ENCODE measurements at places on chromosomes 12 and 14.

- DNase-seq: no peak
These were observed 12.5 kb upstream of the FIGNL2 start for GRCh38 chr12:51860986-51861385.

DNA sequence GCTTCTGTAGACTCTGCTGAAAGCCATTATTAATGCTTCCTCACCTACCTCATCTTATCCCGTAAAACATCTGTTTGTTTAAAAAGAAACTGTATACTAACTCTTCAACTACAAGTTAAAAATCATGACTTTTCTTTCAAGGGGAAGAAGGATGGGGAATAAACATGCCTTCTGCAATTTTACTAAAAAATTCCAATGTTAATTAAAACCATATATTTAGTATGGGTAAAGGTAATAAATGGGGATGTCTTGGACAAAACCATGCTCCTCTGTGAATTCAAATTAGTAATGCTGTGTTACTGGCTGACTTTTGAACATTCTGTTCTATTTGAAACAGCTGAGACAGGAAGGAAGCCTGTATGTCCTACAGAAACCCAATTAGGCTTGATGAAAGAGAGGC, 311.1 kb upstream of the DIO2 start:
- DNase-seq: no peak

- DNase-seq: no peak
These were observed 80.5 kb downstream of the FBXW8 start for GRCh38 chr12:116990971-116991966.

DNA sequence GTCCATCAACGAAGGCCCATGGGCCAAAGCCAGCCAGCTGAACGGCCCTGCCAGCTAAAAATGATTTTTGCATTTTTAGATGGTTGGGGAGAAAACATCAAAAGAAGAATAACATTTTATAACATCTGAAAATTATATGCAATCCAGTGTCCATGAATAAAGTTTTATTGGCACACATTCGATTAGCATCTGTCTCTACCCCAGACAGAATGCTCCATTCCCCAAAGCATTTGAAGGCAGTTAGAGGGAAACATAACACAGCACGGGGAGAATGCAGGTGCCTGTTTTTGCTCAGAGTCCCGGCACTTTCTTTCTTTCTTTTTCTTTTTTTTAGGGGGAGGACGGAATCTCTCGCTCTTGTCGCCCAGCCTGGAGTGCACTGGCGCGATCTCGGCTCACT, 110.7 kb downstream of the ZNF664 start:
- DNase-seq: no peak

GRCh38 chr14:104863923-104864266, 1.2 kb upstream of the CEP170B start:
- no peak for DNase-seq

DNA sequence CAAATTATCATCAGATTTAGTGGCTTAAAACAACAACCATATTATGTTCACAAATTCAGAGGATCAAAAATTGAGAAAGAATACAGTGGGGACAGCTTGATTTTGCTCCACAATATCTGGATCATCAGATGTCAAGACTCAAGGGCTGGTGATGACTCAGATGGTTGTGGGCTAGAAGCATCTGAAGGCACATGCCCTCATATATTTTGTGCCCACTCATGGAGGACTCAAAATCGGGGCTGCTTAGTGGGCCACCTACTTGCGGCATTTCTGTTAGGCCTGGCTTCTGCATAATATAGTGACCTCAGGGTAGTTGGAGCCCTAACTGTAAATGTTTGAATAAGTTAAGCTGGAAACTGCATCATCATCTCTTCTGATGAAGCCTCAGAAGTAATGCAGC, 584.5 kb downstream of the SLC16A7 start:
- DNase-seq: no peak

- DNase-seq: no peak
These were observed 671.0 kb downstream of the VRK1 start for GRCh38 chr14:97468220-97468619.

- DNase-seq: no peak
These were observed 1.8 kb downstream of the DCN start for GRCh38 chr12:91180582-91181395.

GRCh38 chr14:100568164-100568997, 18.8 kb downstream of the BEGAIN start:
- no peak for DNase-seq

GRCh38 chr12:109010259-109010658, 10.6 kb downstream of the SVOP start:
- DNase-seq: no peak

- DNase-seq: no peak
These were observed 657.5 kb upstream of the TBX3 start for GRCh38 chr12:115341442-115341841.

DNA sequence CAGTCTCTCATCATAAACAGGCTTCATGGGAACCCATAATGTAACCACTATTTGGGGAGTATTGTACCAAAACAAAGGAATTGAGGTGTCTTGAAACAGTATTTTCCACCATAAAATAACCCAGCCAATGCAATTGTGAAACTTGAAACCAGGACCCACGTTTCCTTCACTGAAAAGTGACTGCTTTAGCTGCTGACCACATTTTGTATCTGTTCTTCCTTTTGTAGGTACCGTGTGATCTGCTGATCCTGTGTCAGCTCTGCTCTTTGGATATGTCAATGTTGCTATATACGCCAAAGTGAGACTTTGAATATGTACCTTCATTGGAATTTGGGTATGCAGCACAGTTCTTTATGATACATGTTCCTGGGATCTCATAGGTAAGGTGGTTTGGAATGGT, 95.1 kb upstream of the CNTN1 start:
- no peak for DNase-seq

DNA sequence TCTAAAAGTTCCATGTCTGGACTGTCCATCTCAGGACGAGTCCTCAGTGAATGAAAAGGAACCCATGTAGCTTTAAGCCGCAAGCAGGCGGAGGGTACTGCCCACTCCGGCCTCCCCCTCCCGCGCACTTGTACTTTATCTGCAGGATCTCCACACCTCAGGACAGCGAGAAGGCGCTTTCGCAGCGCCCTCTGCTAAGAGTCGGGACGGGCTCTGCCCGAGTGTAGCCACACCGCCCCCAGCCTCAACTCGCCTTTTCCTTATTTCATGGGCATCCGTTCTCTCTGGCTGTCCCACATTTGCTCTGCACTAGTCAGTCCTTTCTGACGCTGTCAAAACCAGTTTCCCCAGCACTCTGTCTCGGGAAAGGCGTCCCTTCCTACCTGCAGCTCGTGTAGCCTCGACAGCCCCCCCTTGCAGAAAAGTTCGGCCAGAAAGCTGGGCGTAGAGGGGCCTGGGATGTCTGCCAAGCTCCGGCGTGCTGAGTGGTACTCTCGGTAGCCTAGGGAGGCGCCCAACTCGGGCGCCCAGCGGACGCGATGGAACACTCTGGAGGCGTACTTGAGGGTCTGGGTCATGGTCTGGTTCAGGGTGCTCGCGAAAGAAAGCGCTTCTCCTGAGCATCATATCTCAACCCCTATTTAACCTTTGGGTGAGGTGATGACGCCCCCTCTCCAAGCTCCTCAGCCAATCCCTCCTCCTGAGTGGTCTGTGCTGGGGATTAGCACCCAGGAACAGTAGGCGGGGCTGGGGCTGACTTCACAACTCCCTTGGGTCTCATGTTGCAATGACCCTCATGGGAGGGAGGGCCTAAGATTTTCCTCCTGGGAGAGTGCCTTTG, at the start of gene CYP27B1:
Gene CYP27B1, minus strand, starts transcription at position 615 of the 841 bp plus-strand sequence. Its CDS starts 37 bp downstream, at position 578.
- no peak for DNase-seq

GRCh38 chr12:95919110-95919509, 23.3 kb downstream of the CCDC38 start:
- DNase-seq: no peak

- no peak for DNase-seq
These were observed 10.6 kb upstream of the CLEC12A start for GRCh38 chr12:9960590-9960989.

DNA sequence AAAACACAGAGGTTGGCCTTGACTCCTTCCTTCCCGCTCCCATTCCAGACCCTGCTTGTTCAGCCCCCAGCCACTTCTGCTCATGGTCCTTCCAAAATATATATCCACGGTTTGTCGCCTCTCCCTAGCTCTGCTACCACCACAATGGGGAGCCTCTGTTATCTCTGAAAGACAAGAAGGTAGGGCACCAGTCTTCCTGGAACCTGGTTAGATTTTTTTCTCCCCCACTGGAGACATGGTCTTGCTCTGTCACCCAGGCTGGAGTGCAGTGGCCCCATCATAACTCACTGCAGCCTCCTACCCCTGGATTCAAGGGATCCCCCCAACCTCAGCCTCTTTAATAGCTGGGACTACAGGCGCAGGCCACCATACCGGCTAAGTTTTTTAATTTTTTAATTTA, 95.7 kb downstream of the PTPN11 start:
- DNase-seq: no peak

DNA sequence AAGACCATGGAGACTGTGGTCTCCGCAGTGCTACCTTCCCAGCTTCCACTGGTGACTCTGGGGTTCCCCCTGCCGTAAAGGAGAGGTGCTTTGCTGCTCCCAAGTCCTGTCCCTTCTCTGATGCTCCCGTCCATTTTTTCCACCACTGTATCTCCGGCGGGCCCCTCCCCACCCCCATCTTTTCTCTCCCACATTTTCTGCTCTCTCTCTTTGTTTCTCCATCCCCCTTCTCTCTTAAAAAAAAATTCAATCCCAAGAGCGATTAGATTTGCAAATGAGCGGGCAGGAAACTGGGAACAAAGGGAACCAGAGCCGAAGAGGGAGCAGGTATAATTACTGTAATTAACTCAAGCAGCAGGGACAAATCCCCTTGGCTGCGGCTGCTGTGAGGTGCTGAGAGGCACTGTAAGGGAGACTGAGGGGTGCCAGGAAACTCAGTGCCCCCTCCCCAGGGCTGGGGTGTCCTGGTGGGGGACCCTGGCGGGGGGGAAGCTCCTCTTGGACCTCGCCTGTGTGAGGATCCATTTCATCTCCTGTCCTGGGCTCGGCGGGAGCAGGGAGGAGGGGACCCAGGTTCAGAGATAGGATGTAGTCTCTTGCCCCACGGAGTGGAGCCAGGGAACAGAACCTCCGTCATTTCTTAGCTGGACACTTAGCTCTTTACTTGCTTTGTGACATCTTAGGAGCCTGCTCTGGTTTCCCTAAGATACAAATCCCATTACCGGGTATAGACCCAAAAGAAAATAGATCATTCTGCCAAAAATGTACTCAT, 140.4 kb upstream of the NRXN3 start:
- no peak for DNase-seq

DNA sequence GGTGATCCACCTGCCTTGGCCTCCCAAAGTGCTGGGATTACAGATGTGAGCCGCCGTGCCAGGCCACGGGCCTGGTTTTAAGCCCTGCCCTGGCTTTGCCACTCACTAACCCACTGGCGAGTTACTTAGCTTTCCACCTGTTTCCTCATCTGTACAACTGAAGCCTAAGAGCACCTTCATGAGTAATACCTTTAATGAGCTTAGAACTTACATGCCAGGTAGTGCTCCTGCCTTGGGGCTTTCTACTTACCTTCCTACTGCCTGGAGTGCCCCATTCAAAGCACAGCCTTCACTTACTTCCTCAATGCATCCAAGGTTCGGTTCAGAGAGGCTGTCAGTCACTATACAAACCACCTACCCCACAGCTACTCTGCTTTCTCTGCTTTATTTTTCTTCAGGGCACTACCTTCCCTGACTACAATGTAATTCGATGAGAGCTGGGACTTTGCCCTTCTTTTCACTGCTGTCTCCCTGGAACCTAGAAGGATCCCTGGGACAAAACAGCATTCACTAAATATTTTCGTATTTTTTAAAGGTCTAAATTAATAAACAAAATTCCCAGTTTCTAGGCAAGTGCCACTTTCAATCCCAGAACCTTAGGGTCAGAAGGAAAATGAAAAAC, 13.8 kb downstream of the ZCCHC8 start:
- DNase-seq: no peak

DNA sequence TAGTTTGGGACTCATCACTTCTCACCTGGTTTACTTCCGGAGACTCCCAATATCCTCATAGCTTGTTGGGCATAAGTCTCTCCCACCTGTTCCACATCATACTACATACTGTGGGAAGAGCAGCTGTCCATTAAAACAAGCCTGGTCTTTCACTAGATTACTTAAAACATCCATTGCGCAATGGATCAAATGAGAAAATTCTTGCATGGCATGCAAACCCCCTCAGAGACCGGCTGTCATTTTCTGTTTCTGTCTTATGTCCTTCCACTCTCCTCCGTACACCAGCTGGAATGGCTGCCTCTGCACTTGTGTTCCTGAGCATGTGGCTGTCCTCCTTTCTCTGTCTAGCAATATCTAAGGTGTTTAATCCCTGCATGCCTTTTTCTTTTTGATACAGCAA, 265.6 kb downstream of the TMEM117 start:
- DNase-seq: no peak

DNA sequence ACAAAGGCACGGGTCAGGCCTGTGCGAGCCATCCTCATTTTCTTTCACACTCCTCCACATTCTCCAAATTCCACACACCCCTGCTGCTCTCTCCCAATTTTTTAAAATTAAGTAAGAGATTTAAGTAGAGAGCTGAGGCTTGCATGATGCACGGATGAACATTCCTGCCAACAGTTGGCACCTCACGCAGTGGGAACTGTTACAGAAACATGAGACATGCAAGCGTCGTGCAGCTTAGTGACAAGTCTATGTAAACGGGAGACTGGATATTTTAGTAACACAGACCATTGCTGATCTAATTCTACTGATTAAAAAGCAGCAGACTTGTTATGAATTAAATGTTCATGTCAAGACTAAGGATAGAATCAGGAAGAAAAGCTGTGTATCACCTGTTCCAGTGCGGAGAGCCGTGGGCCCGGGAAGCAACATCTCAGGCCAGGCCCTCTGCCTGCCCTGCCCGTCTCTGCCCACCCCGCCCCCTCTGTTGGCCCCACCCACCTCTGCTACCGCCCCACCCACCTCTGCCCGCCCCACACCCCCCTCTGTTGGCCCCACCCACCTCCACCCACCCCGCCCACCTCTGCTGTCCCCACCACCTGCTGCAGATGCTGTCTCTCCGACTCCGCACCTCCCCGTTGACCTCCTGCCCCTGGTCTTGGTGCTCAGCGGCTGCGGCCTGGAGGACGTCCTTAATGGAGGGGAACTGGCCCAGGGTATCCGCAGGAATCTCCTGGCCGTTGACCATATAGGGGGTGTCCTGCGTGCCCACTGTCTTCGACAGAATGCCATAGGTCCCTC, 21.2 kb downstream of the GOLGA3 start:
- no peak for DNase-seq

GRCh38 chr12:7667125-7667524, 1.4 kb upstream of the APOBEC1 start:
- DNase-seq: no peak

- no peak for DNase-seq
These were observed 1002.3 kb downstream of the TMEM121 start for GRCh38 chr14:106528717-106529116.

DNA sequence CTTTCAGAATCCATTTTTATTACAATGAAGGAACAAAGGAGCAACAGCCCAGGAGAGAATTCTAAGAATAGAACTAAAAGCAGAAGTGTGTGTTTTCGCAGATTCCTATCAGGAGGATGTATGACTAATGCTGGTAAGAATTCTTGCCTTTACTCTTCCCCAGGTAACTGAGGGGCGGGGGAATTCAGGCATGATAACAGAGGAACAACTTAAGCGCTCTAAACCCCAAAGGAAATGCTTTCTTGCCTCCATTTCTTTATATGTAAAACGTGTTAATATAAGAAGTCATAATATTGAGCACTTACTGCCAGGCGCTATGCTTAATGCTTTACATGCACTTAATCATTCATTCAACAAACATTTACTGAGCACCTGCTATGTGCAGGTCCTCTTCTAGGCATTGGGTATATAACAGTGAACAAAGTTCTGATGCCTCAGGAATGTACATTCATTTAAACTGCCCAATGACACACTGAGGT, 4.5 kb downstream of the HCAR1 start:
- DNase-seq: peak; percentile 68

Data from activated CD4-positive, alpha-beta T cell treated with anti-CD3 and anti-CD28 coated beads, Interleukin-2, amount 50 U/mL, for 16 hours (primary cell).